ENCODE measurements at places on chromosomes 7 and 10.

GRCh38 chr10:129449893-129450292 lies 17.1 kb upstream of the MGMT start:
- no peak for DNase-seq
- no peak overlapping the region for H3K27ac ChIP-seq
- H3K27me3 ChIP-seq: no peaks in the 10 kb centered on the region
- no peaks in the 10 kb centered on the region for H3K36me3 ChIP-seq
- no peaks in the 10 kb centered on the region for H3K4me1 ChIP-seq
- no peak overlapping the region for H3K4me3 ChIP-seq

- no peaks in the 10 kb centered on the region for H3K27me3 ChIP-seq
- H3K4me1 ChIP-seq: peaks cover 17% of the 10 kb centered on the region
- peak overlapping the region; percentile 8 for H3K27ac ChIP-seq
- no peak overlapping the region for H3K4me3 ChIP-seq
- peak; percentile 55 for DNase-seq
Measured at GRCh38 chr10:87860156-87860795, 3.1 kb downstream of the KLLN start.

DNA sequence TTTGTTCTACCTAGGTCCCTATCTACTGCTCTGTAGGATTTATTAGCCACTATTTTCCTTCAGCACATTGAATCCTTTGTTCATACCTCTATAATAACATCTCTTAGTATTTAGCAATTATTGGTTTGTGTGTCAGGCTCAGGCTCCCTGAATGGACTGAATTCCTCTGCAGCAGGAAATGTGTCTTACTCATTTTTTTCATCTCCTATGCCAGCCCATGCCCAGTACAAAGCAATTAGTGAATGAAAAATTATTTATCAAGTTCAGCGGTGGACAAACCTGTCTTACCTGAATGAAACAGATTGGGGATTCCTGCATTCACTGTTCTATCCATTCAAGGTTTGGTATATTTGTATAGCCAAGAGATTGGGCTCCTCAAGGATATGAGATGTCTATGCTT lies 53.7 kb downstream of the C1GALT1 start:
- no peaks in the 10 kb centered on the region for H3K27me3 ChIP-seq
- H3K36me3 ChIP-seq: peaks cover 13% of the 10 kb centered on the region
- H3K4me1 ChIP-seq: no peaks in the 10 kb centered on the region
- H3K27ac ChIP-seq: no peak overlapping the region
- no peak overlapping the region for H3K4me3 ChIP-seq

DNA sequence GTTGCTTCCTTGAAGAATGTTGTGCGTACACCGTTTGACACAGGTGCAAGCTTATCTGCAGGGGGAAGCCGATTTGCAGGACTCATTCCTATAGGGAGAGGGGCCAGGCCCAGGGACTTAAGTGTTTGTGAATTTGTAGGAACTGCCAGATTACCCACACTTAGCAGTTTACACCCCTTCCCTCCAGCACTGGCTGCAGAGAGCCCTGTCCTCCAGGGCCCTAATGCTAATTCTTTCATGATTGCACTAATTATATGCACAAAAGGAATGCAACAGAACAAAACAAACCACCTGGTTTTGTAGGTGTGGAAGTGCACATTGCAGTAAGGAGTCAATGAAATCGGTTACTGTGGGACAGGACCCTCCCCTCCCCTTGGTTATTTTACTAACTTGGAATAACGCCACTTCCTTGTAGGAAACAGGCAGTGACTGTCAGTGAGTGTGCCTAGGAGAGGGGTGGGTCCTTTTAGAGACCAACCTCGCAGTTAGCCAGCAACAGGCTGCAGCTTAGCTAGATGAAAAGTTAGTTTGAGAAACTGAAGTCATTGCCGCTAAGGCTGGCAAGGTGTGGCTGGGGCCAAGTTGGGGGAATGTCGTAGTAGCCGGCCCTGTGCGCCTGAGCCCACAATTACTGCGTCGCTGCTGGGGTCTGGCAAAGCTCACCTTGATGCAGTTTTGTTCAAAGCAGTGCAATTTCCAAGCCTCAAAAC lies 60.6 kb downstream of the CUX1 start:
- H3K27me3 ChIP-seq: no peaks in the 10 kb centered on the region
- H3K4me3 ChIP-seq: no peak overlapping the region
- DNase-seq: no peak
- no peak overlapping the region for H3K27ac ChIP-seq
- peaks cover 6% of the 10 kb centered on the region for H3K4me1 ChIP-seq

DNA sequence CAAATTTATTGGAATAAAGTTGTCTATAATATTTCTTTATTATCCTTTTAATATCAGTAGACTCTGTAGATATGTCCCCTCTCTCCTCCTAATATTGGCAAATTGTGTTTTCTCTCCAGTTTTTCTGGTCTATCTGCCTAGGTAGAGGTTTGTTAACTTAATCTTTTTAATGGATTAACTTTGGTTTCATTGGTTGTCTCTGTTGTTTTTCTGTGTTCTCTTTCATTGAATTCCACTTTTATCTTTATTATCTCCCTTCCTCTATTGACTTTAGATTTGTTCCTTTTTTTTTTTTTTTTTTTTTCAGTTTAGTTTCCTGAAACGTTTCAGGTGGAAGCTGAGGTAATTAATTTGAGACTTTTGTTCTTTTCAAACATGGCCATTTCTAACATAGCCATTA lies 10.6 kb downstream of the PLEKHS1 start:
- no peaks in the 10 kb centered on the region for H3K4me1 ChIP-seq
- H3K27me3 ChIP-seq: no peaks in the 10 kb centered on the region
- no peak overlapping the region for H3K27ac ChIP-seq
- DNase-seq: no peak

- no peaks in the 10 kb centered on the region for H3K36me3 ChIP-seq
- H3K27ac ChIP-seq: no peak overlapping the region
- no peak for DNase-seq
- H3K4me3 ChIP-seq: no peak overlapping the region
Measured at GRCh38 chr10:130369645-130370381, 233.6 kb downstream of the GLRX3 start.

DNA sequence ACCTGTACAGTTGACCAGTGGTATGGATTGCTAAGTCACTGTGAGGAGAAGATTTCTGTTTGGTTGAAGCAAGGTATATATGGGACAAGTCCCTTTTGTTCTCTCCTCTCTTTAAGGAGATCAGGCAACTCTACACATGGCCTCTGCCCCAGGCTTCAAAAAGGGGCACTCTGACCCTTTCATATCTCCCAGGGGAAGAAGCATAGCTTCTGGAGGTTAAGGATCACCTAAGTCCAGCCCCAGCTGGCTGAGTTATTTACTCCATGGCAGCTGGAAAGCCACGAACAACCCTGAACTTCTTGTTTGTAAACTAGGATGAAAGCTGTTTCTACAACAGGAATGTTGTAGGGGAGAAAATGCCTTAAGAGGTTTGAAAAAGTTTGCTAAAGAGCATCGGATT lies 129.2 kb upstream of the FEZF1 start:
- H3K27me3 ChIP-seq: no peaks in the 10 kb centered on the region
- H3K4me1 ChIP-seq: no peaks in the 10 kb centered on the region
- DNase-seq: no peak
- no peaks in the 10 kb centered on the region for H3K36me3 ChIP-seq
- no peak overlapping the region for H3K27ac ChIP-seq

DNA sequence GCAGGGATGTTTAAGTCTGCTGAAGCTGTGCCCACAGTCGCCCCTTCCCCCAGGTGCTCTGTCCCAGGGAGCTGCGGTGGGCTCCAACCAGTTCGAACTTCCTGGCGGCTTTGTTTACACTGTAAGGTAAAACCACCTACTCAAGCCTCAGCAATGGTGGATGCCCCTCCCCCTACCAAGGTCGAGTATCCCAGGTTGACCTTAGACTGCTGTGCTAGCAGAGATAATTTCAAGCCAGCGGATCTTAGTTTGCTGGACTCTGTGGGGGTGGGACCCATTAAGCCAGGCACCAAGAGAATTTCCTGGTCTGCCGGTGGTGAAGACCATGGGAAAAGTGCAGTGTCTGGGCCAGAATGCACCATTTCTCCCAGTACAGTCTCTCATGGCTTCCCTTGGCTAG lies 56.0 kb downstream of the CCDC7 start:
- no peak for DNase-seq
- H3K27me3 ChIP-seq: no peaks in the 10 kb centered on the region
- H3K36me3 ChIP-seq: no peaks in the 10 kb centered on the region
- no peaks in the 10 kb centered on the region for H3K4me1 ChIP-seq

- no peak overlapping the region for H3K27ac ChIP-seq
- H3K4me1 ChIP-seq: no peaks in the 10 kb centered on the region
- H3K27me3 ChIP-seq: no peaks in the 10 kb centered on the region
- H3K36me3 ChIP-seq: no peaks in the 10 kb centered on the region
Measured at GRCh38 chr7:158527915-158528502, 59.6 kb downstream of the PTPRN2 start.

DNA sequence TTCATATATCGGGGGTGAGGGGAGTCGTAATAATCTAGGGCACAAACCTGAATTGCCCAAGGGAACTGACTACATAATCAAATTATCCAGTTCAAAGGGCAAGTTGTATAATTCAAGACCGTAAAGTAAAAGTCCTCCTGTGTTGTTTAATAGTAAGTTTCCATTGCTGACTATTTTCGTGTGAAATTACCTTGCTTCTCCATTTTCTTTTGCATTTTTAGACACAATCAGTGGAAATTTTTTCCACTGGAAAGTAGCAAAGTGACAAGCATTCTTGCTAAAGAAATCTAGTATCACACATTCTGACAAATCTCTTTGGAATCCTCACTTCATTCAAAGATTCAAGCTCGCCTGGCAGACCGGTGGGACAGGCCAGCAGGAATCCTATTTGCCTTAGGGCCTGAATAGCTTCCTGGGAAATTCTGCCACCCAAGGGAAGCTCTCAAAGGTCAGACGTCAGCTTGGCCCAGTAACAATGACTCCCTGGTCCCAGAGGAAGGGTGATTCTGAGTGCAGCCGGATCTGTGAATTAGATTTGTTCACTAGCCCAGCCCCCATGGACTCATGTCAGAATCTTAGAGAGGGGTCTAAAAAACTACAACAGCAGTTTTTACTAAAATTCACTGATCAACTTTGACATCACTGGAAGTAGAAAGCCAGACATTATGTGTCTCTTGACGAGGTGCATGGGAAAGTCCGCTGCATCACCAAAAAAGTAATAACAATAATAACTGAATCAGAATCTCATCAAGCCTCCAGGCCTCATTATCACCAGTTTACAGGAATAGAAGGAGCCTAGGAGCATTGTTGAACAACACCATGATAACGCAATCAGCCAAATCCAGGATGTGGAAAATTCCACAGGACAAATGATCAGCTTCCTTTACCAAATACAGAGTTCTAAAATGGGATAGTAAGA lies 161.0 kb downstream of the SKIDA1 start:
- H3K4me3 ChIP-seq: no peak overlapping the region
- H3K27ac ChIP-seq: no peak overlapping the region
- H3K36me3 ChIP-seq: no peaks in the 10 kb centered on the region
- H3K4me1 ChIP-seq: no peaks in the 10 kb centered on the region

- no peak for DNase-seq
- no peaks in the 10 kb centered on the region for H3K4me1 ChIP-seq
- H3K36me3 ChIP-seq: peaks cover 18% of the 10 kb centered on the region
- H3K4me3 ChIP-seq: no peak overlapping the region
- no peak overlapping the region for H3K27ac ChIP-seq
- H3K27me3 ChIP-seq: no peaks in the 10 kb centered on the region
Measured at GRCh38 chr10:79202188-79203013, 133.6 kb downstream of the ZMIZ1 start.

DNA sequence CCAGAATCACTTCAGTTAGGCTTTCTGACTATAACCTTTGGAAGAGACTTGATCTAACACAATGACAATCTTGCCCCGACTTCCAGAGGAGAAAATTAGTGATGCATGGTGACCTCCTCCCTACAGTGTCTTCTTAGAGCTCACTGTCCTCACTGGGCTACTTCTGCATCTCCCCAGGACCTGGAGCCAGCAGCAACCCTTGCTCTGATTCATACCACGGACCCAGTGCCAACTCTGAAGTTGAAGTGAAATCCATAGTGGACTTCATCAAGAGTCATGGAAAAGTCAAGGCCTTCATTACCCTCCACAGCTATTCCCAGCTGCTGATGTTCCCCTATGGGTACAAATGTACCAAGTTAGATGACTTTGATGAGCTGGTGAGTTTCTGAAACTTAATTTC lies 12.6 kb downstream of the CPA2 start:
- H3K27ac ChIP-seq: no peak overlapping the region
- no peak overlapping the region for H3K4me3 ChIP-seq
- no peaks in the 10 kb centered on the region for H3K36me3 ChIP-seq
- DNase-seq: no peak
- H3K27me3 ChIP-seq: no peaks in the 10 kb centered on the region

DNA sequence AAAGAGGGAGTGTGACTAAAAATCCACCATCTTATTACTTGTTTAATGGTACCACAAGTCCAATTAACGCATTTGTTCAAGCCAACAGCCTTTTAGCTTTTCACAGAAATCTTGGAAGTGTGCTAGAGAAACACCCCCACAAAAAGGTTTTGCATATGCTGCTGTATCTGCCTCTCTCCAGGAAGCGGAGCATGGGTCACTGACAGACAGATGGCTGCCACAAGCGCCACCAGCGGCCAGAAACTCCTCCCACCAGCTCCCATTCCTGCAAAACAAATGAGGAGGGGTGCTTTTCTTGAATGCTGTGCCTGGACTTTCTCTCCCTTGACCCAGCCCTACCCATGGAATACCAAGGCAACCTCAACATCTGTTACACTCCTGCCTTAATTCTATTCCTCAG lies 176.3 kb upstream of the LRGUK start:
- no peaks in the 10 kb centered on the region for H3K36me3 ChIP-seq
- no peaks in the 10 kb centered on the region for H3K4me1 ChIP-seq
- no peaks in the 10 kb centered on the region for H3K27me3 ChIP-seq
- DNase-seq: no peak
- H3K4me3 ChIP-seq: no peak overlapping the region

DNA sequence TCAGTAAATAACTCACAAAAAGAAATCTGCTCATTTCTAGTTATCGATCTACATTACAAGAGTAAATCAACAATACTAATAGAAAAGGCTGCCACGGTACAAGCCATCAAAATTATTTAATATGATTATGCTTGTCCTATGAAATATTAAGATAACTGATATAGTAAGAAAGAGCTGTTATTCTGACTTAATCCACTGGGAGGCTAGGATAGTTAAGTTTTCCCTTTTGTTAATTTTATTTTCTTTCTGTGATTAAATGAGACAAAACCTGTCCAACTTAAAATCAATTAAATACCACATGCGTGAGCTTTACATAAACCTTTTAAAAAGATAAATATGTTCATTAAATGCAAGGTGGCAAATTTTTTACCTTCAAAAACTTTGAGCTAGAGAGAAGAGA lies 114.8 kb downstream of the LMBR1 start:
- no peaks in the 10 kb centered on the region for H3K27me3 ChIP-seq
- H3K4me1 ChIP-seq: no peaks in the 10 kb centered on the region
- no peak for DNase-seq
- no peaks in the 10 kb centered on the region for H3K36me3 ChIP-seq
